COR-L47 (cell line): ENCODE measurements at places on chromosomes 3 and 15.

DNA sequence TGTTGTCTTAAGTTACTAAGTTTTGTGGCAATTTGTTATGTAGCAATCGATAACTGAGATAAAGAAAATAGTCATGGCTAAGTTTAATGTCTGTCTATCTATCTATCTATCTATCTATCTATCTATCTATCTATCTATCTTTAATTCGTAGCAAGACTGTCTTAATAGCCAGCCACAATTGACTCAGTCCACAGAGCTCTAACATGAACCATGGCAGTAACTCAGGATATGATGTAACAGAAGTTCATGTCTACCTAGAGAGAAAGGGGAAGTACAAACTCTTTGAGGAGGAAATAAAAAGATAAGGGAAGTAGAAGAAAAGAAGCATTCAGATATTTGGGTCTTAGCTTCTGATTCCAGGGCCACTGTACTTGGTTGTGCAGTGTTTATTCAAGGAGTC, 61.5 kb upstream of the FNDC3B start:
- DNase-seq: no peak

DNA sequence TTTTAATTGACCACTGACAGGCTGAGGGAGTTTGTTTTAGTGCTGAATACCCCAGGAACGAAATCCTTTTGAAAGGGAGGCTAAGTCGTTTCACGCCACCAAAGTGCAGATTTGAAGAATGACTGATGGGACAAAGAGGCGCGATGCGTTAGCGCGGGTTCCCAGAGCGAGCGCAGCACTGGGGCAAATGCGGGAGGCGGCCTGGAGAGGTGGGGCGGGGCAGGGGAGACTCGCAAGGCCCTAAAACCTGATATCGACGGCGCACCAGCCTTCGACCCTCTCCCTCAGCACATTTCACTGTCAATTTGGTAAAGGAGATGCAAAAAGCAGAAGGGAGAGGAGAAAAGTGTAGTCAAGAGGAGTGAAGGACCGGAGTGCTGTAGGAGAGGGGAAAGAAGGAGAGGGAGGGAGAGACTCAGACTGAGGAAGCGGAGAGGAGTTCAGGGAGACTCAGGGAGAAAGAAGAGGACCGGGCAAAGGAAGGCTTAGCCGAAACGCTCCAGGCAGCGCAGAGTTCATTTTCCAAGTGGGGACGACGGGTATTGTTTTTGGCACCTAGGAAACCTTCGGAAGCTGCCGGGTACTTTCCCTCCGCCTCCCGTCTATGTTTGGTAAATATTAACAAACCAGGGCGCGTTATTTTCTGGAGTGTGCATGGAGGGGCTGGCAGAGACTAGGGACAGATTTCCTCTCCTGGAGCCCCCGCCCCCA, 3.8 kb upstream of the FOXB1 start:
- peak; percentile 87 for DNase-seq

DNA sequence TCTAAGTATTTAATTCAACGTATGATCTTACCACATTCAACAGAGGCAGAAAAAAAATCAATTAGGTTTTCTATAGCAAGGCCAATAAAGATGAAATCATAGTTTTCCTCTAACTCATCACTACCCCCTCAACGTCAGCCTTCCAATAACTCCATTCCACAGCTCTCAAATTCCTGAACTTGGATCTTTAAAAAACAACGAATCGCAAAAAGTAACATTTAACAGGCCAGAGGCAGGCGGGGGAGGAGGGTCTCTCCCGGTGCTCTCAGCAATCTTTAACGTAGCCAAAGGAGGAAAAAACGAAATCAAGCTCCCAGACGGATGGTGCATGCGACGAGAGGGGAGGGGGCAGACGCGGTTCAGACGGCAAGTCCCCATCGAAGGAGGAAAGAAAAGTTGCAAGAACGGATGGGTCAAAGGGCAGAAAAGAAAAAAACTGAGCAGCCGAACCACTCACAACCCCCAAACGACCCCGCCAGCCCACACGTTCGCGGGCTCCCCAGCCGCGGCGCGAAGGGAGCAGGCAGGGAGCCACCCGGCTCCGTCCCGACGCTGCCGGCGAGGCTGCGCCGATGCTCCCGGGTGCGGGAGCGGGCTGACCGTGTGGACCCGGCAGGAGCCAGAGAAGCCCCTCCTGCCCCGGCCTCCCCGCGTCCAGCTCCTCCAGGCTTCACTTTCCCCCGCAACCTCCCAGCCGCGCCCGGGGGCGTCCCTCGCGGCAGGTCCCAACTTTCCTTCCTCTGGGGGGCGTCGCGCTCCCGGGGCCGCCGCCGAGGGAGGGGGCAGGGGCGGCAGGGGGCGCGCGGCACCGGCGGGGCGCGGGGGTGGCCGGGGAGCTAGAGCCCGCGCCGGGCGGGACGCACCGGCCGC, 703 bp downstream of the PEAK1 start:
- DNase-seq: peak; percentile 5

DNA sequence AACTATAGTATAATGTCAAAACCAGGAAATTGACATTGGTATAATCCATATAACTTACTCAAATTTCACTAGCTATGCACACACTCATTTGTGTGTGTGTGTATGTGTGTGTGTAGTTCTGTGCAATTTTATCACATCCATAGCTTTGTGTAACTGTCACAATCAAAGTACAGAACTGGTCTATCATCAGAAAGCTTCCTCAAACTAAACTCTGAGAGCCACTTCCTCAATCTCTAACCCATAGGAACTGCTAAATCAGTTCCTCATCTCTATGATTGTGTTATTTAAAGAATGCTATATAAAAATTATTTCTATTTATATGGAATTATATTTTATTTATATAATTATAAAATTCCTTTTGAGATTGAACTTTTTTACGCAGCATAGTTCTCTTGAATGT, 18.1 kb downstream of the LNP1 start:
- no peak for DNase-seq

DNA sequence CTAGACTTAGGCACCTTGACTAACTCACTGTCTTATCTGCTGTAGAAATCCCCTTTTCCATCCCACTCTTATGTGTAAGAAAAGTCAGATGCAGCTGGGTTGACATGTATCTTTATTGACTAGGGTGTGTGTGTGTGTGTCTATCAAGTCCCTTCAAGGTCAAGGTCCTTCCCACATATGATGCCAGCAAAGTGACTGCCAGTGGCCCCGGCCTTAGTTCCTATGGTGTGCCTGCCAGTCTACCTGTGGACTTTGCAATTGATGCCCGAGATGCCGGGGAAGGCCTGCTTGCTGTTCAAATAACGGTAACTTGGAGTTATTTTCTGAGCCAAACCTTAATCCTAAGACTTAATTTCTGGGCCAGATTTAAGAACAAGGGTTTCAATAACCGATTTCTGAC, 76.3 kb downstream of the DNASE1L3 start:
- DNase-seq: no peak
